ENCODE measurements at places on chromosomes 13 and 19. TPM values are rescaled to one million over a fixed set of nuclear protein-coding genes. Genes with fewer than 3 reads are reported as not detected.

SIGLEC11 gene
- total RNA-seq: not detected

OLFM4 gene
- not detected for total RNA-seq

LGALS7B gene
- 222 TPM for total RNA-seq

ZNF579 gene
- 7.6 TPM for total RNA-seq

ZNF136 gene
- 2.5 TPM for total RNA-seq

PLPPR2 gene
- total RNA-seq: 13.6 TPM

BBC3 gene
- 5.9 TPM for total RNA-seq
